ENCODE measurements at places on chromosomes 11 and 22. TPM values are rescaled to one million over a fixed set of nuclear protein-coding genes. Genes with fewer than 3 reads are reported as not detected.

PYGM gene
- 4.3 TPM for total RNA-seq

LRRC75B gene
- total RNA-seq: 1.0 TPM

CCDC87 gene
- total RNA-seq: not detected

AGBL2 gene
- total RNA-seq: 4.9 TPM

SAA4 gene
- total RNA-seq: not detected

CDC45 gene
- total RNA-seq: 59.5 TPM

PANX2 gene
- 0.10 TPM for total RNA-seq

CFAP300 gene
- total RNA-seq: not detected

OR51E2 gene
- total RNA-seq: not detected

OR10A2 gene
- total RNA-seq: not detected
